ENCODE measurements at places on chromosomes 11 and 22.

GRCh38 chr11:66559142-66559865 is 9.1 kb downstream of the CTSF start:
- DNase-seq, result no peak

DNA sequence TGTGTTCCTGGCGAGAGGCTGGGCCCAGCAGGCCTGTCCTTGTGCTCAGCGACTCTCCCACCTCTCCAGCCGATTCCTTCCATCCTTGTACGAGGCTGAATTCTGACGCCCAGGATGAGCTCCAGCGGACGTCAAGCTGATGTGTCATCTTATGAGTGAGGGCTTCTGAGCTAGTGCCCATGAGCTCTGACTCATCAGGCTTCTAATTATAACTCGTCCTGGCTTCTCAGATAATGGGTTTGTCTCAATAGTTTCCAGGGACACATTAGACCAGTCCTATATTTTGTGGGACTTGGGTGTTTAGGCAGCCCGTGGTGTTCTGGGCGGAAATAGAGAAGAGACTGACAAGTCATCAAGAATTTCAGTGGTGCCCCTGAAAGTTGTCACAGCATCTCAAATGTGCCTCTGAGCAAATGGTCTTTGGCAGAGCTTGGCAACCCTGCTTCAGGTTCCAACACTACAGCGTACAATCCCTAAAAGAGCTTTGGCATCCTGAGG is 108.2 kb upstream of the CD44 start:
- peak; percentile 35 for DNase-seq

- DNase-seq, result no peak
Measured at GRCh38 chr11:57476047-57476756, 15.9 kb downstream of the RTN4RL2 start.

DNA sequence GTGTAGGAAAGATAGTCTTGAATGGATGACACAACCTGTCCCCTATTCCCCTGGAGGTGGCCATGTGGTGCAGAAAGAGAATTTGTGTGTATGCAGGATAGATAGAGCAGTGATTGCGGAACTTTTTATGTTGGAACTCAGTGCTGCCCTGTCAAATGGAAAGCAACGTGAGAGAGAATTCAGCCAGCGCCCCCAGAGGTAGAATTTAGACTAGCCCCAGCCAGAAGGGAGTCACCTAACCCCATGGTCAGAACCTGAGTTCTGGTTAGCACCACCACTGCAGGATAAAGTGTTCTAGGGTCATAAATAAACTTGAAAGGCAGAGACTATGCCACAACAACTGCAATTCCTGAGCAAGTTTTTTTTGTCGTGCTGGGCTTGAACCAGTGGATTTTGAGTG is 152.9 kb upstream of the GRIA4 start:
- no peak for DNase-seq

GRCh38 chr11:66637557-66638176 is 836 bp upstream of the RBM4 start:
- no peak for DNase-seq

- DNase-seq, result no peak
Measured at GRCh38 chr11:21646351-21646750, 546.5 kb upstream of the ANO5 start.

DNA sequence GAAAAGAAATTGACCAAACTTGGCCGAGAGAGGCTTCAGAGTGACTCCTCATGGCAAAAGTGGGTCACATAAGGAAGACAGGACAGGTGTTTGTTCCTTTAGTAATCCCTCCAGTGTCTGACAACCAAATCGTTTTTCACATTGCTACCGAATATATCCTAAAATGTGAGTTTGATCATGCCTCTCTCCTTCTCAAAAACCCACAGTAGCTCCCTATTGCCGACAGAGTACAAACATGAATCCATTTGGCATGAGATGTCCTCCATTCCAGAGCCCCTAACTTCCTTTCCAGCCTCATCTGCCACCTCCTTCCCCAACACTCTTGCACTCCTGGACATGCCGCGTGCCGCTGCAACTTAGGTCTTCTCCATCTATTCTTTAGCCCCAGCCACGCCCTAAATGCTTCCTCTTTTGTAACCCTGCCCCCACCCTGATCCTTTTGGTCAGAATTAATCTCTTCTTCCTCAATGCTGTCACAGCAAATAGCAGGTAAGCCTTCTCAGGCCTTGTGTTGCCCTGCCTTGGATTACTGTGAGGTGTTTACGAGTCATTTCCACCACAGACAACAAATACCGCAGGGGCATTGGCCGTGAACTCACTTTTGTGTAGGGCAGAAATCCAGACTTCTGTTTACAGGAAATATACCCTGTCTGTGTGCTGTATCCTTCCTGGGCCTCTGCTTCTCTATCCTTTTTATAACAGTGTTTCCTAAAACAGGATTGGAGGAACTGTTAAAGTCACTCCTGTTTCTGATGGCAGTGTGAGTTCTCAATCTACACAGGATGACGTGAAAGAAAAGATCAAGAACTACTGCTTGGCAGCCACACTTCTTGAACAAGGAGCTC is 66.0 kb upstream of the FTH1 start:
- DNase-seq, result no peak

- no peak for DNase-seq
Measured at GRCh38 chr11:69950621-69951020, 127.5 kb upstream of the ANO1 start.

GRCh38 chr11:120867531-120867930 is 156.4 kb upstream of the TBCEL start:
- no peak for DNase-seq

DNA sequence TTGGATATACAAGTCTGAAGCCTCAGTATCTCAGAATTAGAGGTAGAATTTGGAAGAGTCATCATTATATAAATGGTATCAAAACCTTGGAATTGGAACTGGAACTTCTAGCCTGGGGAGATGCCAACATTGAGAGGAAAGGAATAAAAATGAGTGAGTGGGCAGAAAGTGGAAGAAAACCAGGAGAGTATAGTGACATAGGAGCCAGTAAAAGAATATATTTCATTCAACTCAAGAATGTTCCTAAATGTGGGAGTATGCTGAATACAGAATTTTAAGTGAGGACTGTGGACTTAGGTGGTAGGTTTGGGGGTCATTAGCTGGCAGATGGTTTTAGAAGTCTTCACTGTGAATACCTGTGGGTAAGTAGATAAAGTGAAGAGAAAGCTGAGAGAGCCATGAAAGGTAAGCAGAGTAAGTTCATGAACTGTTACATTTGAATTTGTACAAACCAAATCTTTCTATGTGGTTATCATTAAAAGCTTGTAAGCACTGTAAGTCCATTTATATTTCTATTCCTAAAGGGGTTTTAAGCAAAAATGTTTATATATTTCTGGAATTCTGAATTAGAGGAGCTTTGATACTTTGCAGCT is 60.2 kb downstream of the PDHX start:
- DNase-seq, result no peak

DNA sequence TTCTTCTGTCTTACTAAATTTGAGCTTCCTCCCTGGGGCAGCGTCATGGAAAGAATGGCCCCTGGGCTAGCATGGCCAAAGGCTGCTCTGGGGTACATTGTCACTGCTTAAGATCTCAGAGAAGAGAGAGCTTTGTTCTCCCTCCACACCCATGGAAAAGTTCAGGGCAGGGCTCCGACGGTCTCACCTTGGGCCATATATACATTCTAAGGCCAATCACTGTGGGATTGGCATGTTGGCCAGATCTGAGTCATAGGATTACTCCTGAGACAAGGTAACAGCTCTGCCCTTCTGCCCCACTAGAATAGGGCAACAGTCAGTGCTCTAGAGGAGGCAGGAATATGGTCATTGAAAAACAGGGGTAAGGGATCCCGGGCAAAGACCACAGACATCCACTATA is 56.2 kb downstream of the BUD13 start:
- no peak for DNase-seq

GRCh38 chr22:41970601-41971000 is 1.4 kb downstream of the SEPTIN3 start:
- no peak for DNase-seq

DNA sequence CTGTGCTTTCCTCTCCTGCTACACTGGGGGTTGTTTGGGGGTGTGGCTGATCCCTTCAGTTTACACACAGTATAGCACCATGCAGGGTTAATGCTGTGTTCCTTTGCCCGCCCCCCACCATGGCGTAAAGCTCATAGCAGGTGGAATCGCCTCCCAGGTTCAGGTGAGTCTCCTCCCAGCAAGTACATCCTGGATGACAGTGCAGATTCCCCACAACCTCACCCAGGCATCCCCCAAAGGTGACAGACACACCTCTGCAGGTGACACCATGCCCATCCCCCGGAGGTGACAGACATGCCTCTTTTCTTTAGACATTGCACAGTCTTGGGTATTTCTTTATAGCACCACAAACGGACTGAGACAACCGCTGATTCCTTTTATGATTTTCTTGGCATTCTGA is 343.7 kb downstream of the BRD1 start:
- DNase-seq, result no peak

DNA sequence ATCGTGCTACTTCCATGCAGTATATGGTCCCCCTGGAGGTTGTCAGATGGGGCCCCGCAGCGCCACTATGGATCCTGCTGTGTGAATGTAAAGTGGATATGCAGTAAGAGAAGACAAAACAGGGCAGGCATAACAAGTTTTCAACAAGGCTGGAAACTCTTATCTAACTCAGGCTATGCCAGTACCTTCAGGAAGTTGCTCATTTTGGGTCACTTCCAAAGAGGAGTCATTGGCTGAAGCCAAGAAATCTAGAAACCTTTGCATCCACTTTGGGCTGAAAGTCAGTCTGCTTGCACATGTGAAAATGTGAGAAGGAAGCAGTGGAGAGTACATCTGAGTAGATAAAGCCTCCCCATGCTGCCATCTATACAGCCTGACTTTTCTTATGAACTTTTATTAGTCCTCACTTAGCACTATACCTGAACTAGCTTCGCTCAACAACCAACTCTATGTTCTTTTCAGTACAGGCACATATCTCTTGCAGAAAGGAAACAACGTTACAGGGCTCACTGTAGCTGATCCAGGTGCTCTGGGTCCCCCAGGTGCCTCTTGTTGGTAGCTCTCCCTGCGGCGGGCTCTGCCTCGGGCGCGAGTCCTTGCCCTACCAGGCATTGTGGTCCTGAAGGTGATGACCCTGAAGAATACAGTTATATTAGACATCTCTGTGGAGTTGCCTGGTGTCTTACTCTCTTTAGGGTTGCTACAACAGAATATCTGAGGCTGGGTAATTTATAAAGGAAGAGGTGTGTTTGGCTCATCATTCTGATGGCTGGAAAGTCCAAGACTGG is 12.4 kb downstream of the PIWIL3 start:
- no peak for DNase-seq

GRCh38 chr11:44049832-44050231 is 2.1 kb downstream of the ACCSL start:
- DNase-seq, result no peak

DNA sequence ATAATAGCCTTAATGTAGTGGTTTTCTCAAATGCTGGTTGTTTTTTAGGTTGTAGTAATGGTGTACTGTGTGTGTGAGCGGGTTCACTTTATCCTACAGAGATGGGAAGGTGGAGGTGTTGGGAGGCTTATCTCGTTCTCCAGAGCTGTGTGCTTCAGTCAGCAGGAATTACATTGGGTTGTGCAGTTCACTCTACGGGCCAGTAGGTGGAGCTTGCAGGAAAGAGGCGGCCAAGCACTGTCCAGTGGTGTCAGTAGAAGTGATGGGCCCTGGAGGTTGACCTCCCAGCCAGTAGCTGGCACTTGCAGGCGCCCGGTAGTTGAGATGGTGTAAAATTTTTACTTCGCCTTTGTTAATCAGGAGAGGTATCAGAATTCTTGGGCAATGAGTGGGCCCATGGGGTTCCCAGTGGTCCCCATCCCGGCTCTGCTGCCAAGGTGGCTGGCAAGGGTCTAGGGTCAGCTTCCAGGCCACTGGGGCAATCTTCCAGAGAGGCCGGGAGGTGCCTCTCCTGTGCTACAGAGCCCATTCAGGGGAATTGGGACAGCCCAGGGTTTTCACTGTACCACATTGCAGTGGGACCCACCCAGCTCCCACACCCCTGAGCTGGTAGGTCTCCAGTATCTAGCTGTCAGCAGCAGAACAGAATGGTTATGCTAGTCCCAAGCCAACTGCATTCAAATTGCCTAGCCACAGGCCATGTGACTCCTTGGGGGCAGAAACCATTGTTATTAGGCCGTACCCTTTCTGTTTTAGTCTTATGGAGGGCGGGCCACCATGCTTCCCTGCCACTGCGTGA is 43.9 kb downstream of the BIRC2 start:
- peak; percentile 52 for DNase-seq

DNA sequence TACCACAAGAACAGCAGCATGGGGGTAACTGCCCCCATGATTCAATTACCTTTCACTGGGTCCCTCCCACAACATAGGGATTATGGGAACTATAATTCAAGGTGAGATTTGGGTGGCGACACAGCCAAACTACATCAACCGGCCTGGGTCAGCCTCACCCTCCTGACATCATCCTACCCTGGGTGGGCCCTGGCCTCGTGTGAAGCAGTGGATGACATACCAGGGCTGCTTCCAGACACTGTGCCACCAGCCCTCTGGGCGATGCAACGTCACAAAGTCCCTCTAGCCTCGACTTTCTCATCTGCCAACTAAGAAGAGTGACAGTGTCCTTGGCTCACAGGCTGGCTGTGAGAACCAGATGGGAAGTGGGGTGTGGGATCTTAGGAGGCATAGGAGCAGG is 8.7 kb upstream of the TPCN2 start:
- no peak for DNase-seq
